Inflammatory macrophage treated with lipopolysaccharide for 4 hours (primary cell): ENCODE measurements at places on chromosomes 11 and 22.

DNA sequence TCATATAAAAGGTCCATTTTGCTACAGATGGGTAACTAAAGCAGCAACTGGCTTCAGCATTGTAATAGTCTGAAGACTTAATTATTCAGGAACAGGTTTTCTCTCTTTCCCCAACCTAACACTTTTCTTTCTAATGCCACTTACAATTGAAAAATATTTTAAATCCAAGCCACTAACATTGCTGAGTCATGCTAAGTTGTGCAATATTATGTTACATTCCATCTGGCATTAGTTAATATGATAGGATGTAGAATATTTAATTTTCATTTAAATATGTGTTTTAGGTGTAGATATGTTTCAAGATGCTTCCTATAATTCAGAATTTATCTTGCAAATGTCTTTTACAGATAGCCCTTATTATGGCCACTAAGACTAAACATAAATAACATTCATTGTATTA, 98.6 kb downstream of the KIF18A start:
- DNase-seq, result no peak

DNA sequence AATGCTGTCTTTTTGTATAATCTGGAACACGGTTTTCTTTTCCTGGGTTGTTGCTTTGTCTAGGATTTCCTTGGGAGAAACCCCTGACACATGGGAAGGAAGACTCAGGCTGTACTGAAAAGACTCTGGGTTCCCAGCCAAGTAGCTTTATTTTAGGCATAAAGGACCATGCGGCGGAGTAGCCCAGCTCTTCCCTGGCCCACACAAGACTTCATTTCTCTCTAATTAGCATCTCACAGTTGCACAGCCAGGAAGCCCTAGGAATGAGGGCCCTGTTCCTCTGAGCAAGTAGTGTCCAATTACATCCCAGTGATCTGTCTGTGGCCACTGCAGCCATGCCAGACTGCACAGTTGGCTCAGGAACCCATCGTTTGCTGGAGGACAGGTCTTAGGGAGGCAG, 319.5 kb downstream of the TENM4 start:
- DNase-seq, result no peak

GRCh38 chr11:117381481-117382387, 54.1 kb downstream of the CEP164 start:
- no peak for DNase-seq

GRCh38 chr11:115456019-115456418, 48.2 kb downstream of the CADM1 start:
- no peak for DNase-seq

- DNase-seq, result no peak
Observed at GRCh38 chr11:771617-772204, 5.6 kb downstream of the GATD1 start.

DNA sequence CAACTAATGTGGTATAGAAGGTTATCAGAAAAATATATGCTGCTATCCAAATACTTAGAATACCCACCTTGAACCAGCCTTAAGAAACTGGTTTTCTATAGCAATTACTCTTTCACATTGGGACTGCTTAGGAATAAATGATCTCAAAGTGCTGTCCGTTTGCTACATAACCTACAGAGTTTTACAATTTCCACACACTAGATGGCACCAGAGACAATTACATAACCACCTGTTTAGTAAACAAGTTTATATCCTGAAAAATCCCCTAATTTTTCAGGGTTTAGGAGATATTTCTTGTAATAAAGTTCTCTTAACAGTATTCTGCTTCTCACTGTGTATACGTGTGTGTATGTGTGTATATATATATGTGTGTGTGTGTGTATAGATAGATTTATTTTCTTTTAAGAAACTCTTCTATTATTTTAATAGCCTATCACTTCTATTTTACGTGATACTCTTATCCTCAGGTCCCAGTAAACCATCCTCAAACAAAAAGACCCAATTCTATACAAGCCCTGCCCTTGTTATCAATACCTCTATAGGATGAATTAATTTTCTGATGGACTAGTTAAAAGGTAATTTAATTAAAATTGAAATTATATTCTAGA, 6.7 kb upstream of the OR5I1 start:
- DNase-seq, result peak; percentile 27

GRCh38 chr11:57475191-57475590, 14.9 kb downstream of the RTN4RL2 start:
- no peak for DNase-seq

DNA sequence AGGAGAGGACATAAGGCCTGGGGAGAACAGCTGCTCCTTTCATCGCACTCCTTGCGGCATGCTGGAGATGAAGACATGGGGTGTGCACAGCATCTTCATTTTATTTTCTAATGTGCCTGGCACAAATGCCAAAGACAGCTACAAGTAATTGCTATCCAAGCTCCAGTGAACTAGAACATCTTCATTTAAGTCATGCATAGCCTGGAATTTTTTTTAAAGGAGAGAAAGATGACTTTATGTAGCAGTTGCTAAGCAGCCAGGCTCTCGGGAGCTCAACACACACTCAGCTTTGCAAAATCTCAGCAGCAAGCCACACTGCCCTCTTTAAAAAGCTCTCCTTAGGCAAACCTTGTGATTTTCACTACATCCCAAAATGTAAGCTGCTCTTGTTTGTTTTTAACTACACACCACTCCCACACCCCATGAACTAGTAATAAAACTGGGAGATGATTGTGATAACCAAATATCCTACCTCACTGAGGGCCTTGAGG, 164.5 kb upstream of the POU2AF2 start:
- DNase-seq, result no peak

GRCh38 chr11:131495423-131495822, 125.0 kb downstream of the NTM start:
- DNase-seq, result no peak
